ENCODE measurements at places on chromosomes 12 and 14. TPM values are rescaled to one million over a fixed set of nuclear protein-coding genes. Genes with fewer than 3 reads are reported as not detected.

DNA sequence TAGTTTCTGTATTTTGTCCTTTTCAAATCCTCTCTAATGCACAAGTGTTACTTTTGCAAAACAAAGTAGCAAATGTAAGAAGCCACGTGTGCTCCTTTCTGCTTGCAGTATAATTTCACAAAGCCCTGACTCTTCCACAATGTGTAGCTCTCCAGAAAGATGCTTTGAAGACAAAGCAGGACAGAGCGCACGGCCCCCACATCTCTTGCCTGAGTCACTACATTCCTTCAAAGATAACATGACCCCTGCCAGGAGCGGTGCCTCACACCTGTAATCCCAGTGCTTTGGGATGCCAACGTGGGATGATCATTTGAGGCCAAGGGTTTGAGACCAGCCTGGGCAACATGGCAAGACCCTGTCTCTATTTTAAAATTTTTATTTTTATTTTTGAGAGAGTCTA lies 40.5 kb downstream of the JAG2 start:
- no peak overlapping the region for H3K4me3 ChIP-seq
- no peak overlapping the region for H3K27ac ChIP-seq
- no peaks in the 10 kb centered on the region for H3K4me1 ChIP-seq
- DNase-seq, result no peak
- H3K27me3 ChIP-seq, result no peaks in the 10 kb centered on the region

DNA sequence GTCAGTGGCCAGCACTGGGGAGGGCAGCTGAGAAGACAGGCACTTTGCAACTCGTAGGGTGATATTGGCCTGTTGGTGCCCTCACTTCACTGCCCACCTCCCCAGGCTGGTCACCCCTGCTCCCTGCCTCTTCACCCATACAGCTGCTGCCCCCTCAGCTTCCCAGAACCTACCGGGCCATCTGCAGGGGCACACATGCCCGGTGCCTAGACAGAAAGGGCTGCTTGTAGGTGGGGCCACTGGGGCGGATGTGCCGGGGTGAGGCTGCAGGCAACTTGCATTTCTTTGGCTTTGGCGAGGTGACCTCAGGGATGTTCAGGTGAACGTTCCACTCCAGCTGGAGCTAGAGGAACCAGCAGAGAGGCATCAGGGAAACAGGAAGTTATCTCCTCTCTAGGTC lies 17.2 kb downstream of the FAM186B start:
- H3K4me1 ChIP-seq, result no peaks in the 10 kb centered on the region
- no peak overlapping the region for H3K27ac ChIP-seq
- no peaks in the 10 kb centered on the region for H3K27me3 ChIP-seq
- H3K4me3 ChIP-seq, result no peak overlapping the region

- H3K36me3 ChIP-seq, result no peaks in the 10 kb centered on the region
- H3K4me1 ChIP-seq, result no peaks in the 10 kb centered on the region
- no peak for DNase-seq
- H3K27ac ChIP-seq, result no peak overlapping the region
- H3K4me3 ChIP-seq, result no peak overlapping the region
Observed at GRCh38 chr12:128690641-128691040, 133.1 kb downstream of the SLC15A4 start.

DNA sequence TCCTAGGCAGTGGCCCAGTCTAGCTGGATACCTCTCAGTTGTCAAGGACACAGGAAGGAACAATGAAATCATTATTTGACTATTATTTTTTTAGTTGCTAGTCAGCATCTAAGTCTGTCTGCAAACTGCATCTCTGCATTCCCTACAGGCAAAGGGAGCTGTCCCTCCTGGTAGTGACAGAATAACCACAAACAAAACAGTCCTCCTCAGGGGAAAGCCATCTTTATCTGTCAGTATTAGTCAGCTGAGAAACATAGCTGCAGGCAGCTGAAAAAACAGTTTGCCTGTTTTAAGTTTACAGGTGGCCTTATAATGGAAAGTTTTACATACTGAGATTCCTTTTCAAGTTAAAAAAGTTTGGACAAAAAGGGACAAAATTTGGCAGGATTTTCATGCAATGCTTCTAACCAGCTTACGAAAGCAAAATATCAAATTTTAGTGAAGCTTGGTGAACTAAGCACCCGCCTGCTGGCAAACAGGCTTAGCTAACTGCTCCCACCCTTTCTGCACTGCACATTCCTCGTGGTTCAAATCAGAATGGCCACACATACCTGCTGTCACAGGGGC lies 29.5 kb downstream of the SLC25A21 start:
- no peaks in the 10 kb centered on the region for H3K4me1 ChIP-seq
- no peaks in the 10 kb centered on the region for H3K27me3 ChIP-seq
- no peaks in the 10 kb centered on the region for H3K36me3 ChIP-seq
- H3K4me3 ChIP-seq, result no peak overlapping the region
- H3K27ac ChIP-seq, result no peak overlapping the region

DNA sequence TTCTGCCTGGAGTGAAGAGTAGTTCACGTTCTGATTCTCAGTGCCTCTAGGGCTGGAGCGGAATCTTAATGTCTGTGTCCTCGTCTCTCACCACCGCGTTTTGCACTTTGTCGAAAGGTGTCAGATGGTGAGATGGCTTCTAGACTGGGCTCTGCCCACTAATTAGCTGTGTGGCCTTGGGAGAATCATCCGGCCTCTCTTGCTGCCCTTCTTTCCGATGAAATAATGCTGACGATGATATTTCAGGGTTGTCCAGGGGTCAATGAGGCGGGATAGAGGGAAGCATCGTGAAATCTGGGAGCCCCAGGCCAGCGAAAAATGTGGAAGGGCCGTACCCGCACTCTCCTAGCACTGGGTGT lies 811 bp upstream of the GALNT16 start:
- H3K27me3 ChIP-seq, result peaks cover 23% of the 10 kb centered on the region
- peak overlapping the region; percentile 38 for H3K4me3 ChIP-seq
- H3K4me1 ChIP-seq, result peaks cover 28% of the 10 kb centered on the region
- no peaks in the 10 kb centered on the region for H3K36me3 ChIP-seq

DNA sequence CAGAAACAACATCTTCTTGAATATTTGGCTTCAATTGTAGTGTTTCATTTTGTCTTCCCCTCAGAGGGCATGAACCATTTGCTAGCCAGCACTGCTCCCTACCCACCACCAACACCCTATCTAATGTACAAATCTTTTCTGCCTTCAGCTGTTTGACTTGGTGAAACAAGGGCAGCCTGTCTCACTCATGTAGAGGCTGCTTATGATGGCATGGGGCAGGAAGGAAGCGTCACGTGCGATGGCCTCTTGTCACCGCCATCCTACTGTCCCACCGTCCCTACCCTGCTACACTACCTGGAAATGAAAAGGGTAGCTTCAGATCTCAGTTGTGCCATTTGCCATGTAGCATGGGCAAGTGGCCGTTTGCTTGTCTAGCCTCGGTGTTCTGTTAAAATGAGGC lies 29.9 kb upstream of the LRTM2 start:
- DNase-seq, result no peak
- H3K27ac ChIP-seq, result no peak overlapping the region
- H3K4me3 ChIP-seq, result no peak overlapping the region
- H3K4me1 ChIP-seq, result peaks cover 16% of the 10 kb centered on the region
- no peaks in the 10 kb centered on the region for H3K27me3 ChIP-seq
- peaks cover 25% of the 10 kb centered on the region for H3K36me3 ChIP-seq

DNA sequence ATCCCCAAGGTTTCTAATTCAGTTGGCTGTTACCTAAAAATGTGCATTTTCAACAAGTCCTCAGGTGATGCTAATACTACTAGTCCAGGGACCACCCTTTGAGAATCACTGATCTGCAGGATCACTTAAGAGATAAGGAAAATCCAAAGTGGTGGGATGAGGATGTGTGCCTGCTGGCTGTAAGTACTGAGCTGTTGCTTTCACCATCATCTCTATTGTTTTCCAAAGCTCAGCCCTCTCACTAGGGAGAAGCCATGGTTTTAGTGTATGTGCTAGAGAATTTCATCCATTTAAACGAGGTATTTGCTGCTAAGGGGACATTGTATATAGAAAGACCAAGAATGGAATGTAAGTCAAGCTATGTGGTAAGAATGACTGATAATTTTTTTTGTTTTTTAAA lies 202.3 kb downstream of the KIF21A start:
- H3K4me1 ChIP-seq, result peaks cover 3% of the 10 kb centered on the region
- H3K27ac ChIP-seq, result no peak overlapping the region
- no peaks in the 10 kb centered on the region for H3K36me3 ChIP-seq
- DNase-seq, result no peak

GRCh38 chr12:127582074-127582473 lies 684.9 kb upstream of the TMEM132C start:
- no peak overlapping the region for H3K27ac ChIP-seq
- no peaks in the 10 kb centered on the region for H3K36me3 ChIP-seq
- H3K27me3 ChIP-seq, result no peaks in the 10 kb centered on the region
- no peaks in the 10 kb centered on the region for H3K4me1 ChIP-seq
- DNase-seq, result no peak

DNA sequence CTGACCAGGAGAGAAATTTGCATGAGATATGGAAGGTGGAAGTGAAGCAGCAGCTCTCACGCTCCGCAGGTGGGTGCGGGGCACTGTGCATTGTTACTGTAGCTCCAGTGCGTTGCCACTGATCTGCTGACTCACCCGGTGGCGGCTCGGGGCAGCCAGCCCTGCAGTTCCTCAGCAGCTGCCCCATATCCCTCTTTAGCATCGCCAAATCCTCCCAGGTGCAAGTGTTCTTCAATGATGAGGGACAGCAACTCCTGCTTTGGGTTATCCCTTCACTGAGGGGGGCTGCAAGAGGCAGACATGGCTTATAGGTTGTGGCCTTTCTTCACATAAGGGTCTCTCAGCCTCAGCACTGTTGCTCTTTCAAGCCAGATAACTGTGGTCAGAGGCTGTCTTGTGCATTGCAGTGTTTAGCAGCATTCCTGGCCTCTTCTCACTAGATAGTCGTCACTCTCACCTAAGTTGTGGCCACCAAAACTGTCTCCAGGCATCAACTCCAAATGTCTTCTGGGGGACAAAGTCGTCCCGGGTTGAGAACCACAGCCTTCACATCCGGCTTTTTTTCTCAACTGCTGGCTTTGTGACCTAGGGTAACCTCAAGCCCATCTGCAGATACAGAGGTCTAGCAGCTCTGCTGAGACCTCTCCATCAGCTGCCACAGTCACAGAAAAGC lies 180.8 kb downstream of the EFCAB11 start:
- no peaks in the 10 kb centered on the region for H3K27me3 ChIP-seq
- peaks cover 14% of the 10 kb centered on the region for H3K4me1 ChIP-seq
- DNase-seq, result peak; percentile 75
- no peak overlapping the region for H3K4me3 ChIP-seq
- H3K27ac ChIP-seq, result peak overlapping the region; percentile 2

- DNase-seq, result no peak
- no peak overlapping the region for H3K27ac ChIP-seq
- H3K4me1 ChIP-seq, result no peaks in the 10 kb centered on the region
- no peak overlapping the region for H3K4me3 ChIP-seq
Observed at GRCh38 chr14:51546099-51546498, 105.6 kb upstream of the FRMD6 start.

DNA sequence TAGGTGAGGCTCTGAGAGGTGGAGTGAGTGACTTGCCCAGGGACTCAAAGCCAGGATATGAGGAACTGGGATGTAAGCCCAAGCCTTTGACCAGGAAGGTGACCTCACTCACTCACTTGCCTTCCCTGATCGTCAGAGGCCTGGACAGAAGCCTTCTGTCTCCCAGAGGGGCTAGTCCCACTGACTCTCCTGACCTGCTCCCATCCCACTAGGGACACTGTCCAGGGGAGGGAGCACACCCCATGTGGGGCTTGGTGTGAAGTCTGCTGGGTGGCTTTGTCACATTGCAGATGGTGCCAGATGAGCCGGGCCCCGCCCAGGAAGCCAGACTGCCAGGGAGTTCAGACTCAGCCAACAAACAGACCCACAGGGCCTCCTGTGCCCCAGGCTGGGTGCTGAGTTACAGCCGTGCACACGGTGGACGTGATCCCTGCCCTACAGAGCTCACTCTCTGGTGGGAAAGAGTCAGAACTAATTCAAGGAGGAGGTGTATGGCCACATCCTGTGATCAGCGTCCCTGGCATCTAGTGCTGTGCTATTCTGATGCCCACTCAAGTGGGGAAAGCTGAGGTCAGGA lies 28.3 kb downstream of the MMAB start:
- no peak overlapping the region for H3K4me3 ChIP-seq
- H3K27me3 ChIP-seq, result peaks cover 7% of the 10 kb centered on the region
- H3K4me1 ChIP-seq, result peaks cover 5% of the 10 kb centered on the region
- H3K27ac ChIP-seq, result no peak overlapping the region

DNA sequence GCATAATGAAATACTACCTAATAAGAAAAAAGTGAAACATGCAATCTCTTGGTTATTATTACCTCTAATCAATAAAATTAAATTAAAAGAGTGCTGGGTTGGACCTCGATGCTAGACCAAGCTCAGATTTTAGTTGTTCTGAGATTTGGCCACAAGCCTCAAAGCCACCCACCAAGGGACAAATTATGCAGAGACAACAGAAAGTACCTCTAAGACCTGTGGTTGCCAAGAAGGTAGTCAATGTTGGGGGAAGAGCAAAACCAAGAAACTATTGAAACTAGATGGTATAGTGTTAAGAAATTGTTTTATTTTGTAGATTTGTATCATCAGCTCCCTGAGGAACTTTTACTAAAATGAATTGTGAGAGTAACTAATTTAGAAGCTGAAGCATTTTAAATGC lies 43.8 kb upstream of the ARID2 start:
- H3K27ac ChIP-seq, result no peak overlapping the region
- H3K4me1 ChIP-seq, result no peaks in the 10 kb centered on the region
- no peaks in the 10 kb centered on the region for H3K36me3 ChIP-seq

The CHGA gene
- 0.46 TPM for total RNA-seq

The KCNC2 gene
- total RNA-seq, result not detected

The NGB gene
- 0.30 TPM for total RNA-seq

The ANO2 gene
- 25.7 TPM for total RNA-seq

The ARHGEF25 gene
- total RNA-seq, result 7.6 TPM

The GPR137C gene
- total RNA-seq, result 0.43 TPM

The CLEC1B gene
- not detected for total RNA-seq

Measured in upper lobe of left lung (tissue), 6 donors.